ENCODE measurements at places on chromosomes 3 and 15.
A peak's percentile ranks its signal among the peaks of the same experiment; 100 is the strongest.

DNA sequence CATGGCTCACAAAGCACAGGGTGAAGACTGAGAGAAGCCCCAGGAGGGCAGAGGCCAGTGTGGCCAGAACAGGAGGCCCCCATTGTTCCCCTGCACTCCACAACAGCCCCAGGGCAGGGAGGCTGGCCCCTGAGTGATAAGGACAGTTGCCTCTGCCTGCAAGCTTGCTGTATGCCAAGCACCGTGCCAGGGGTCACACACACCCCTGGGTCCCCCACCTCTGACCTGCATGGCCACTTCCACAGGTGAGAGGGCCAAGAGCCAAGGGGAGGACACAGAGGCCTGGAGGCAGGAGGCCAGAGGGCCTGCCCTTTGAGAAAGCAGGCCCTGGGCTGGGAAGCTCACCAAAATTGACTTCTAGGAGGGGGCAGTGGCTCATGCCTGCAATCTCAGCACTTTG lies 23.7 kb downstream of the ATRIP start:
- DNase-seq, result no peak

DNA sequence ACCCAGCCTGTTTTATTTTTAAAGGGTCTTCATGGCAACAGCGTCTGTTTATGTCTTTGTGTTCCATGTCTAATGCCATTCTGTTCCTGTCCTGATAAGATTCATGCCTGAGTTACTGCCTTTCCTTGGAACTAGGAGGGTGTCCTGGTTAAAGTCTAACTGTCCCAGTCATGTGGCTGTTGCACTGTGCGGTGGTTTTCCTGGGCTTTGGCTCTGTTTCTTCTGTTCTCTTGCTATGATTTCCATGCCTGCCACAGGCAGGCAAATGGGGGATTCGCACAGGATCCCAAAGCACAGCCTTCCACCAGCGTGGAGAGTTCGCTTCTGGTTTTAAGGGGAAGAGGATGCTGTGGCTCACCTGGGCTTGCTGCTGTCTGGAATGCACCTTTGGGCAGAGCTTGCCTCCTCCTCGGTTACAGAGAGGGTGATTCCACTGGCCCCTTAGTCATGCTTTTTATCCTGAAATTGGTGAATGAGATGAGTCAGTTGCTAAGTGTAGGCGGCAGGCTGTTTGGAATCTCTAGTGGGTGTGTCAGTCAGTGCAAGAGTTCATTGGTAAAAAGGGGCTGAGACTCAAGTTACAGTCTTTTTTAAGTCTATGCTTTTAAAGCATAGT lies 86.8 kb downstream of the CCK start:
- DNase-seq, result no peak

GRCh38 chr3:54486317-54486716 lies 364.0 kb downstream of the CACNA2D3 start:
- no peak for DNase-seq

GRCh38 chr3:64289622-64290021 lies 64.4 kb upstream of the PRICKLE2 start:
- no peak for DNase-seq

GRCh38 chr15:58246041-58246440 lies 107.9 kb downstream of the AQP9 start:
- no peak for DNase-seq

DNA sequence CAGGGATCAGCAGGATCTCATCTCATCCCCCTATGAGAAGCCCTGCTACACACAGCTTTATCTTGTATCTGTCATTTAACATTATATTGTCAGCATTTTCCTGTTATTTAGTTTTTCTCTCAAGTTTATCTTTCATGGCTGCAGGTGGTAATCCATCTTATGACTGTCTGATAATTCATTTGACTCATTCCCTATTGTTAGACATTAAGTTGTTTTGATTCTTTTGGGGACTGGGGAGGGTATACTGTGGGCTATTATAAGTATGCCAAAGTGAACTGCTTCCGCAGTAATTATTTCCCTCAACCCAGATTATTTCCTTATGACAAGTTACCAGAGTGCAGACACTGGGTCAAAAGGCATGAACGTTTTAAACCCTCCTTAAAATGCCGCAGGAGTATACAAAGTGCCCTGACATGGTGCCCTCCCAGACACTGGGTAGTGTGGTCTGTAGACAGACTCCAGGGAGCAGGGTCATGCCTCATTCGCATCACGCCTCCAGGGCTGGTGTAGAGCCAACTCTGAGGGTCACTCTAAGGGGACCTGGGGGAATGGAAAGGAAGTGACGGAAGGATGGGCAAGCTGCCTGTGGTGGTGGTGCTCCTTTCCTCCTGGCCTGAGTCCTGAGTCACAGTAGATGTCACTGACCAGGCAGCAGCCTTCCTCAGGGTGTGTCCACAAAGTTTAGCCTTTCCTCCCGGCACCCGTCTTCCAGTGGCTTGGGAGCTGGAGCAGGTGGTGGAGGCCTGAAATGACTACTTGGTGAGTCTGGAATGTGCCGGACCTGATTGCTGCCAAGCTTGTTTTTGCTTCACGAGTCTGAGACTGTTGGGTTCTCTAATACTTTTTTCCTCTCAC lies 11.6 kb downstream of the GPR160 start:
- no peak for DNase-seq

DNA sequence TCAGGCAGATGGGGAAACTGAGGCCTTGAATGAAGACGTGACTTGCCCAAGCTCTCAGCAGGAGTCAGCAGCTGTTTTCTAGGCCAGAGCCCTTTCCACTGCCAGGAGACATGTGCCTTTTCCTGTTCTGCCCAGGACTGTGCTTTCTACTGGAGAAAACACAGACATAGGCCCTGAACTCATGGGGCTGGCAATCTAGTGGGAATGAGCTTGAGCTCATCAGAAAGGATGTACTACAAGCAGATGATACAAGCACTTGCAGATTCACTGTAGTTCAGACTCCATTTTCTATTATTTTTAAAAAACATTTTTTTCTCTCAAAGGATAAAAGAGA lies 14.4 kb downstream of the MASP1 start:
- no peak for DNase-seq

- DNase-seq, result no peak
Observed at GRCh38 chr3:153315781-153316180, 153.8 kb downstream of the RAP2B start.

GRCh38 chr3:185764163-185764979 lies 60.5 kb downstream of the IGF2BP2 start:
- DNase-seq, result no peak

GRCh38 chr15:97903971-97904572 lies 56.4 kb upstream of the ARRDC4 start:
- no peak for DNase-seq

- peak; percentile 8 for DNase-seq
Observed at GRCh38 chr3:15535732-15536131, 14.2 kb upstream of the COLQ start.

- DNase-seq, result no peak
Observed at GRCh38 chr3:120661106-120661905, 20.7 kb downstream of the HGD start.

GRCh38 chr15:50906954-50907600 lies 1.4 kb upstream of the AP4E1 start:
- DNase-seq, result peak; percentile 43

- no peak for DNase-seq
Observed at GRCh38 chr3:174101244-174101643, 703.7 kb downstream of the NLGN1 start.

- DNase-seq, result no peak
Observed at GRCh38 chr3:34001990-34002389, 203.6 kb downstream of the PDCD6IP start.

DNA sequence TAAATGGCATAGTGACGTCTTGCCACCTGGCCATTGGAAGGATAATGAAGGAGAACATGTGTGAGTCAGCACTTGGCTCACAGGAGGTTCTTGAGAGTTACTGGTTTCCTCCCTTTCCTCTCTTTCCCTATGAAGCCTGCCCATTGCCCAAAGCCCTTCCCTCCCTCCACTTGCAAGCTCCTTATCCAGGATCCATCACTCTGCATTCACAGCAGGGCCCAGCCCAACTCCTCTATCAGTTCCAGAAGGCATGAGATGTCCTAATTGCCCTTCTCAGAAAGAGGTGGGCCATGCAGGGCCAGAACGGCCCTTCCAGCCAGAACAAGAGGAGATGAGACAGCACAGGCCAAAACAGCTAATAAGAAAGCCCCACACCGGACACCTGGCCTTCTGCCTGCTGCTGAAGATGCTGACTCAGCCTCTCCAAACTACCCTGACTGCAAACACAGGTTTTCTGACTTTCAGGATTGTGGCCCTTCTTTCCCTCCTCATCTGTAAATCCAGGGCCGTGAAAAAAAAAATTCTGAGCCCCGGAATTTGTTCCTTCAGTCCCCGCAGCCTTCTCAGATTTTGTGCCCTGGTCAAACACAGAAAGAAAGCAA lies 29.7 kb downstream of the HAPLN3 start:
- no peak for DNase-seq

GRCh38 chr3:63937661-63938651 lies 25.8 kb upstream of the SCAANT1 start:
- no peak for DNase-seq

DNA sequence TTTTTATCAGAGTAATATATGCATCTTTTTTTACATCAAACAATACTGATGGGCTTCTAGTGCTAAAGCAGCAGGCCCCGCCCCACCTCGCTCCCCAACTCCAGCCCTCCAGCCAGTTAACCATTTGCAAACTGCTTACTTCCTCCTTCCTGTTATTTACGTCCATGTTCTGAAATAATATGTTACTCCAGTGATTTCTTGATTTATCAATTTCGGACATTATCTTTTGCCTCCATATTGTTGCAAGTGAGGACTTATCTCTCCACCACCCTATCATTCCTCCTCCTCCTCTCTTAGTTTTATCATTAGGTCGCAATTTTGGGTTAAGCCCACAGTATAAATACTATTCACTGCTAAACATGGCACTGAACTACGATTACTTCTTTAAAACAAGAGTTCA lies 39.5 kb downstream of the ZNF710 start:
- DNase-seq, result no peak

- DNase-seq, result no peak
Observed at GRCh38 chr15:96146726-96147125, 183.8 kb upstream of the NR2F2 start.

DNA sequence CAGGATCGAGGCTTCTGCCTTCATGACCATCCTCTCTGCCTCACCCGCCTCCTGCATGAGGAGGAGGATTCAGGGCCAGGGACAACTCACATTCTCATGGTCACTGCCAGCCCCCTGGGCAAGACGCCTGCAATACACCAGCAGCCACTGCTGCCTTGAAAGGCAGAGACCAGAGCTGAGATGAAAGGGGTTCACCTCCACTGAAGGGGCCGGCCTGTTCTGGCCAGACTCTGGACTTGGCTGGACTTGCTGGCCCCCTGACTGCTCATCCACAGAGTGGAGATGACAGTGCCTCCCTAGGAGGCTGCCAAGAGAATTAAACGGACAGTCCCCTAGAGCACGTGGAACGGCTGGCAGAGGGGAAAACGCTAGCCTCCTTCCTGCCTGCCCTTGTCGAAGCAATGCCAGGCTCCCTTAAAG lies 35.2 kb downstream of the MGLL start:
- DNase-seq, result no peak

GRCh38 chr3:129553719-129554118 lies 10.7 kb downstream of the H1-8 start:
- DNase-seq, result no peak

DNA sequence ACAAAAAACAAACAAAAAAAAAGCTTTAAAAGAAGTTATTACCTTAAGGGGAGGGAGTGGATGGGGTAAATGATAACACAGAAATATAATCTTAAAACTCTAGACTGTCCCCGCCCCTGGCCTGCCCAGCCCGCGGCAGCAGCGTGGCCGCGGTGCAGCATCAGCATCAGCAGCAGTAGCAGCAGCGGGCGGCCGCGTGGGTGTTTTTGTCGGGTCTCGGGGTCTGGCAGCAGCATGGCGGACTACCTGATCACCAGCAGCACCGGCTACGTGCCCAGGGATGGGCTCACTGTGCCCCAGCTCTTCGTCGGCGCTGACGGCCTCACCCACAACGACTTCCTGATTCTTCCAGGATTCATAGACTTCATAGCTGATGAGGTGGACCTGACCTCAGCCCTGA lies 80.0 kb upstream of the ANKRD28 start:
- no peak for DNase-seq

Data from activated CD8-positive, alpha-beta memory T cell treated with anti-CD3 and anti-CD28 coated beads for 1 hour (primary cell).